Fibroblast of the conjunctiva (primary cell): ENCODE measurements at places on chromosomes 4 and X.

- DNase-seq, result no peak
Observed at GRCh38 chrX:129695535-129695934, 40.8 kb upstream of the APLN start.

DNA sequence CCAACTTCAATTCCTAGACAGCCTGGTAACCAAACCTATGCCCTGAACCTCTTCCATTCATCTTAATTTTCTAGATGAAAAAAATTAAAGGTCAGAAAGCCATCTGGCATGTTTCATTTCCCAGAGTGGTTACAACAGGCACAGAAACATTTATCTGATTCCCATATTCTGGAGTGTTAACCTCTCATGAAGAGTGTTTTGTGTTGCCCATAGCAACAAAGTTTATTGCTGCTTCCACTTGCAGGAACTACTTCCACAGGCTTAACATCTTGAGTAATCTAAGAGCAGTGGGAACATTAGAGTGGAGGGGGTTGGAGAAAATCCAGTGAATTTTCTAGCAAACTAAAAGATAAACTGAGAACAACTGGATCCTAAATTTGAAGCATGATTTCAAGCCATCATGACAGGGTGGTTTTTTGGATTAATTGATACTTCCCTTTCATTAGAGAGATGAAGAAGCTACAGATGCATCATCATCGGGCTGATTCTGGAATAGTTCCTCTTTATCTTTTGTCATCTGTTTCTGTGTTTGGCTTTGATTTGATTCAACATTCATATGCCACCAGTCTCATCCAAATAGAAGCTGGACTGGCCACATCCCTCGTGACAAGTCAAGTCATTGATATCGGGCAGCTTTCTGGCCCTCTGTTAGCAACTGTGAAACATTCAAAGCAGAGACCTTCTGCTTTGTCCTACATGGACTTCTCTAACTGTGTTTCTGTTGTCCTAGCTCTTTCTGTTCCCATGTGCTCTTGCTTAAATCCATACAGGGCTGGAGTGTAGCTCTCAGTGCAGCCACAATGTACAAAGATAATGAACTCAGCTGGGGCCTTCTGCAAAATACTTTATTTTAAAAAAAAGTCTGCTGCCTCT, 167.3 kb downstream of the MID1IP1 start:
- DNase-seq, result no peak

DNA sequence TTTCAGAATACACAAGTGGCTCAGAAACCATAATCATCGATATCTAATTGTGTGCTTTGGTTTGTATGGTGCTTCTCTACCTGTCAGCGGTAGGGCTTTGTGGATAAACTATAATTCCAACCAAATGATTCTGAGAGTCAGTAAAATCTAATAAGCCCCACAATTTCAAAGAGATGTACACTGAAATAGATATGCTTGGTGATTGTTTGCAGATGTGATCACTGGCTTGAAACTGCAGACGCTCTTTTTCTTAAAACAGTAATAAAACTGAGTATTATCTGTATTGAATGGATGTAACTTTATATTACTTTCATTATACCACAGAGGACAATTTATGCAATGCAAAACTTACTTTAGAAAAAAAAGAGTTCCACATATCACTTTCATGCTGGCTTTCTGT, 198.8 kb upstream of the ANXA10 start:
- no peak for DNase-seq

GRCh38 chrX:24774650-24775049, 80.9 kb downstream of the POLA1 start:
- no peak for DNase-seq

DNA sequence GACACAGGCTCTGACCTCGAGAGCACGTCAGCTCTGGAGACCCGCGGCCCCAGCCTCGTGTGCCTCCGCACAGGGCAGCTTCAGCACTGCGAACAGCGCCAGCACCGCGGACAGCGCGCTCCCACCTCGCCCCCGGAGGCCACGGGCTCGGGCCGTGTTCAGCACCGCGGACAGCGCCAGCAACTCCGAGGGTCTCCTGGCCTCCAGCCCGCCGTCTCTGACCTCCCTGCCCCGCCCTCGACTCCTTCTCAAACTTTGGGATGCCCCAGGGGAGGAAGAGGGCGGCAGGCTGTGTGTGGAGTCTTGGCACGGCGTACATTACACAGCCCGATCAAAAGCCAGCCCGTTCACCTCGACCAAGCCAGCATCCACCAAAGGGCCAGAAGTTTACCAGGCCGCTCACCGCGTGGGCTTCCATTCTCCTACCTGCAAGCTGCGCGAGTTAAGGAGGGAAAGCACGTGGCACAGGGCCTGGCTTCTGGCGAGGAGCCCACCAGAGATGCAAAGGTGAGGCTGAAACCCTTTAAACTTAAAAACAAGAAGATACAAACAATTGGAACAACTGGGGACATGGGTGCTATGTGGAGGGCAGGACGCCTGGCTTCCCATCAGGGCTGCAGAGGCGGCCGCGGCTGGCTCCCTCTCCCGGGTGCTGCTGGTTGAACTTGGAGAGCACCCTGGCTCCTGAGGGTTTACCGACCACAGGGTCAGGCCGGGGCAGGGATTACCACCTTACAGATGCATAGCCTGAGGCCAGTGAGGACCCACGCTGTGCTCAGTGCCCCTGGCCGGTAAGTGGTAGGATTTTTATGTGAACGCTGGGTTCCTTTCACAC, 4.5 kb upstream of the NKX1-1 start:
- no peak for DNase-seq

DNA sequence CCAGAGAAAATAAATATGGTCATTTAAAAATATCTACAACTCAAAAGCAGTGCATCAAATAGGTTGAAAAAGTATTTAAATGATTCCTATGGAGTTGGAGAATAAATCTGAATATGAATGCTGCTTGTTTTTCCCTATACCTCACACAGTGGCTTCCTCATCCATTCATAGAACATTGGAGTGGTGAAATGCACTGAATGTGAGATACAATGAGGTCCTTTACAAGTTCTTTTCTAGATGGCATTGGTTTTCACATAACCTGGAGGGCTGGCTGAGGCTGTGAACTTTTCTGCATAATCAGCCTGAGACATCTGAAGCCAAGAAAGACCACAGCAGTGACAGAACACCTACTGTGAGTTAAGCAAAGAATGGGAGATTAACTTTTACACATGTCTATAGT, 279.1 kb upstream of the NRK start:
- no peak for DNase-seq

- no peak for DNase-seq
Observed at GRCh38 chrX:129043138-129043537, 480.2 kb downstream of the SMARCA1 start.

DNA sequence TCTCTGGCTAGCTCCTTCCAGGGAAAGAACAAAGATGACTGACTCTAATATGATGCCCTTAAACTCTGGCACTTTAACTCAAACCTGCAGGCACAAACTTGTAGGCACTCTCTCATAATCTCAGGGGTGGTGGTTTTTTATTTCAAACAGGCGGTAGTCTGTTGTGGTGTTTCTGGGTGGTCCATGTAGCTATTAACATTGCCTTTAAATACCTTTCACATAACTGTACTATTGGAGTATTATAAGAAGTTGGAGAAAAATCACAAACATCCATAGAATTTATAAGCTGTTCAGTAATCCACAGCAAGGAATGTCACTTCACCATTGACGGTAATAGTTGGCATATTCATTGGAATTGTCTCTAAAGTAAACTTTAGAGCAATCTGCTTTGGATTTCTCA, 204.2 kb upstream of the PDE5A start:
- DNase-seq, result no peak

DNA sequence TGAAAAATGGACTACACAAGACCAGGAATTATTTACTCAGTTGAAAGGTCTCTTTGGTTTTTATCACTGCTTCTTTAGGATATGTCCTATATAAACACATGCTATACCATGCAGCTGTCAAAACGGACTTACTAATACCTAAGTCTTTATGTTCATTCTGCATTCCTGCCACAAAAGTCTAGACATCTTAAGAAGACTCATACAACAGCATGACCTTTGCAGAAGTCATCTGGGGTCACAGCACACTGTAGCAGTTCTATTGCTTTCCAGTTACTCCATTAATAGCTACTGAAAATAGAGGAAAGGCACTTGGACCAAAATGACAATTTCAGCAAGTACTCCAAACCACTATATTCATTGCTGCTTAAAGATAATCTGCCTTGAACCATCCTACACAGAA, 53.2 kb downstream of the DDX60 start:
- DNase-seq, result no peak

DNA sequence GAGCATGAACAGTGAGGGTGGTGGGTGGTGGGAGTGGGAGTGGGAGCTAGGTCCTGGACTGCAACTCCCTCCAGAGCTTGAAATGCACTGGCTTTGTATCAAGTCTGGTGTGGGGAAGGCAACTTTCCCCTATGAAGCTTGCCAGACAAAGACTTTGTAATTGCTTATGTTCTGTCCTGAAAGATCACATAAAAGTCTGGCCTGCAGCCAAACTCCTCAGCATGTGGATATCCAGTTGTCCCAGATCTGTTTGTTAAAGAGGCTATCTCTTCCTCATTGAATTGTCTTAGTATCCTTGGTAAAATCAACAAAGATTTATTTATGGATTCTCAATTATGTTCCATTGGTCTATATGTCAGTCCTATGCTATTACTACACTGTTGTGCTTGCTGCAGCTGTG, 607.9 kb downstream of the GLUD2 start:
- DNase-seq, result no peak

DNA sequence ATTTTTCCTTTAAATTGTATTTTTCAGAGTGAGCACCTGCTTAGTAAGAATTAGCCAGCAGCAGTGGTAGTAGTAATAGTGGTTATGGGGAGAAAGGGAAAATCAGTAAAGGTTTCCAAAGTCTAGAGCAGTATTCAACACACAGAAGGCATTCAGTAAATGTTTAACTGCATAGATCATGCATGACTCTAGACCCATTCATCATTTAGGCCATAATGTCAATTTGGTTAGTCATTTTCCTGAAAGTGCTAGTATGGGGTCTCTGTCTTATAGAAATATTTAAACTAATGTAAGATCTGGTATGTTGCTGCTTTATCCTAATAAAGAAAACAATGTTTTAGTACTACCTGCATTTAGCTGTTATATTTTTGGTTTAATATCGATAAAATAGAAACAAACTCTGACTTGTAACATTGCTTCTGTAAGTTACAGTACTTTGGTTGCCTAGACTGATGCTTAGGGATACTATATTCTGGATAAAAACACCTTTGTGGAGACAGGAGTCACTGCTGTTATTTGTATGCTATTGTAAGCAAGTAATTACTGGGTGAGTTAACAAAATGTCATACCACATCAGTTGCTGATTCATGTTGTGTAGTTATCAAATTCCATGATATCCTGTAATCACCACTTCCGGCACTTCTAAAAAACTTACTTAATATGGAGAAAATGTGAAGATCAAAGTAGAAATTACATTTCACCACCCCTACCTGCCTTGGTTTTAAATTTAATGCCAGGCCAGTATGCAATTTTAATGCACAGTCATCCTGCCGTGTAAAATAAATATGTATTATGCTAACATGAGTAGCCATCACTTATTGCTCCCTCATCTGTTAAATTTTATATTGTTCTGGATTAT, 115.8 kb upstream of the BMPR1B start:
- no peak for DNase-seq

DNA sequence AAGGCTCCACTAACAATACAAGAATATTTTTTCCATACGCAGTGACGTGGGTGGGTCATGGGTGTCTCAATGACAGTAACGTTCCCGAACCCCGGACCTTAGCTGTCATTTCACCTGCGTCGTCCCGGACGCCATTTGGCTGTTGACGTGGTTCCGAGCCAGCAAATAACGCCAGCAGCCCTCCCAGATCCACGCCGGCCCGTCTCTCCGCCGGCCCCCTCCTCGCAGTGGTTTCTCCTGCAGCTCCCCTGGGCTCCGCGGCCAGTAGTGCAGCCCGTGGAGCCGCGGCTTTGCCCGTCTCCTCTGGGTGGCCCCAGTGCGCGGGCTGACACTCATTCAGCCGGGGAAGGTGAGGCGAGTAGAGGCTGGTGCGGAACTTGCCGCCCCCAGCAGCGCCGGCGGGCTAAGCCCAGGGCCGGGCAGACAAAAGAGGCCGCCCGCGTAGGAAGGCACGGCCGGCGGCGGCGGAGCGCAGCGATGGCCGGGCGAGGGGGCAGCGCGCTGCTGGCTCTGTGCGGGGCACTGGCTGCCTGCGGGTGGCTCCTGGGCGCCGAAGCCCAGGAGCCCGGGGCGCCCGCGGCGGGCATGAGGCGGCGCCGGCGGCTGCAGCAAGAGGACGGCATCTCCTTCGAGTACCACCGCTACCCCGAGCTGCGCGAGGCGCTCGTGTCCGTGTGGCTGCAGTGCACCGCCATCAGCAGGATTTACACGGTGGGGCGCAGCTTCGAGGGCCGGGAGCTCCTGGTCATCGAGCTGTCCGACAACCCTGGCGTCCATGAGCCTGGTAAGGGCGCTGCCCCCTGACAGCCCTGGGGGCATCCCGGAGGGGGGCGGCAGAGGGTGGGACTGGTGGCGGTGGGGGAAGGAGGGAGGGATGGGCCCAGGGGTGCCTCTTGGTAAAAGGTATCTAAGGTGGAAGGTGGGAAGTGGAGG, at the start of gene CPE:
Gene CPE (plus strand): TSS at position 264 of the 933 bp plus-strand sequence. CDS start 214 bp downstream, at position 478.
- peak; percentile 55 for DNase-seq

DNA sequence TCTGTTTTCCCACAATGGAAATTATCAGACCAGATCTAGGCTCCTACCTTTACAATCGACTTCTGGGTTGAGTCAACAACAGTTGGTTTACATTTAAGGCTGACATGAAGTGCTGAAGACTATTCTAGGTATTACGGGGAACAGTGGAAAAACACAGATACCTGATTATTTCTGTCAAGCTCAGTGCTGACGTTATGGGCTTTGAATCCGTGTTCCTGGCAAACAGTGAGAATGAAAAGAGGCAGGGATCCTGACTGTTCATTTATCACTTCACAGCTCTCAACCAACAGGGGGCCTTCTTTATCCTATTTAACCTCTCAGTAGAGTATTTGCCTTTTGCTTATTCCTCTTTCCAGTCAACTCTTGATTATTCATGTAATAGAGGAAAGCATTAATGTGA, 43.1 kb downstream of the TMEM164 start:
- no peak for DNase-seq

DNA sequence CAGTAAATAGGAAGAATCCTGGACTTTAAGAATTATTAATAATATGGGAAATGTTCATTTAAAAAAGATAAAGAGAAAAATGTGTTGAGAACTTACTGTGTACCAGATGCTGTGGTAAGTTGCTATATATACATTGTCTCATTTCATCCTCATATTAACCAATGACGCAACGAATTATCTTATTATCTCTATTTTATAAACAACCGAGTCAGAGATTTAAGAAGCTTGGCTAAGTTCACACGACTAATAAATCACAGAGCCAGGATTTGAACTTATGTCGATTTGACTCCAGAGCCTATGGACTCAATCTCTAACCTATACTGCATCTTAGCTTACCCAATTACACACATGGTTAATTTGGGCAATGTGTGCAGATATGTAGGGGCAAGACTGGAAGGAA, 15.5 kb upstream of the DCTD start:
- DNase-seq, result no peak

GRCh38 chr4:93092765-93093164, 735.8 kb upstream of the ATOH1 start:
- DNase-seq, result no peak
